ENCODE measurements at places on chromosomes 4 and X.

DNA sequence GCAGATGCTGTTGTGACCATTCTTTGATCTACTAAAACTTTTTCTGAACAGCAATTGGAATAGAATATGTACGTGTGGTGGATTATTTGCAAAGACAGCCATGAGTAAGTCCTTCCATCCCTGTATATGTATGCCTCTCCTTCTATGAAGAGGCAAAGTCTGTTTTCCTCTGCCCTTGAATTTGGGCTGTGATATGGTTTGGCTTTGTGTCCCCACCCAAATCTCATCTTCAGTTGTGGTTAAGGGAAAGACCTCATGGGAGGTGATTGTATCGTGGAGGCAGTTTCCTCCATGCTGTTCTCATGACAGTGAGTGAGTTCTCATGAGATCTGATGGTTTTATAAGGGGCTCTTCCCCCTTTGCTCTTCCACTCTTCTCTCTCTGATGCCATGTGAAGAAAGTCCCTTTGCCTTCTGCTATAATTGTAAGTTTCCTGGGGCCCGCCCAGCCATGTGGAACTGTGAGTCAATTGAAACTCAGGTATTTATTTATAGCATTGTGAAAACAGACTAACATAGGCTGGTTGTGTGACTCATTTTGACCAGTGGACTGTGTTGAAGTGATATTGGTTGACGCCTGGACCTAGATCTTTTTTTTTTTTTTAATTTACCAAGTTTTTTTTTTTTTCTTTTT, 108.3 kb upstream of the CAMK2D start:
- DNase-seq, result no peak

GRCh38 chr4:34492414-34492813, 1751.9 kb downstream of the ARAP2 start:
- DNase-seq, result no peak

DNA sequence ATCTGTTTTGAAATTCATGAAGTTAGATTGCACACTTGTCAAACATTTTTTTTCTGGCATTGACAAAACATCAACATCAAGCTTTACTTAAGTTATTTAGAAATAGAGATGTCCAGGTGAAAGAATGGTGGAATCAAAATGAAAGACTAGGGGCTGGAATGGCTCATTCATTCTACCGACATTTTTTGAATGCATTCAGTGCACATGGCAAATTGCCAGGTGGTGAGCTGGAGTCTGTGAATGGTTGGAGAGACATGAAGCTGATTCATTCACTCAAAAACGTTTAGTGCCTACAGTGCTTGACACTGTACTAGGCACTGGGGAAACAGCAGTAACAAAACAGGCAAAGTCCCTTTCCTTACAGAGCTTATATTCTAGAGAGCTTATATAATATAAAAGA, 292.4 kb downstream of the PPP1R2C start:
- DNase-seq, result no peak

- DNase-seq, result no peak
These were observed 165.1 kb upstream of the POF1B start for GRCh38 chrX:85544609-85545008.

DNA sequence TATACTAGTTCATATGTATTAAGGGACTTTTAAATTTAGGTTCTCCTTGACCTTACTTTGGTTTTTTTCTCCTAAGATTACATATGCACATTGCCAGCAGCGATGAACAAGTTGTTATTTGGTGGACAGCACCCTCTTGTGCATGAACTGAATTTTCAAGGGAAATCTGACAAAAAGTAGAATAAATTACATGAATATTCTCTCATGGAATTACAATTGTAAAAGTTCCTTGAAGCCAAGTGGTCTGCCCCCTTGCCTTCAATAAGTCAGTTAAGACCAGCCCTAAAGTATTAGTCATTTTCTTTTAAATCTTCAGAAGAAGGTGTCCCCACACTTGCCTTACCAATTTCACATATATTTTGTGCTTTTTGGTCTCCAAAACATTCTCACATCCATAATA, 30.7 kb upstream of the SMARCA5 start:
- DNase-seq, result no peak

- DNase-seq, result peak; percentile 11
These were observed 2.5 kb downstream of the COQ2 start for GRCh38 chr4:83282049-83282535.

GRCh38 chrX:131762802-131763234, 218.9 kb downstream of the OR13H1 start:
- no peak for DNase-seq

DNA sequence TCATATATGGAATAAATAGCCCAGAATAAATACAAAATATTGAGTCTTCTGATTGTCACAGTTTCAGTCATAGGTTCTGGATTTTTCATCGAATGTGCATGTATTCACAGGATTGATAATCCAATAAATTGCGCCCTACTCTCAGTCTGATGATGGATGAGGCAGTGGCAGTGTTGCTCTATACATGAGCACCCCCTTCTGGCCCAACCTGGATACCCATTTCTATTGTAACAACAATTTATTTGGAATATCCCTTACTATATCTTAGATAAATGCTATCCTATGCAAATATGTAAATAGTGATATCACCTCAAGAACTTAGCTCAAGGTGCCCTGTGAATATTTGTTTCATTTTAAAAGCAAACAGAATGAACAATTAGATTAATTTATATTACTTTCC, 733.7 kb upstream of the PABPC4L start:
- DNase-seq, result no peak
